ENCODE measurements at places on chromosomes 2 and 18.

- DNase-seq: no peak
Measured at GRCh38 chr2:238928520-238929241, 80.8 kb downstream of the TWIST2 start.

GRCh38 chr2:172285010-172285621 is 142.3 kb upstream of the ITGA6 start:
- DNase-seq: peak; percentile 65

DNA sequence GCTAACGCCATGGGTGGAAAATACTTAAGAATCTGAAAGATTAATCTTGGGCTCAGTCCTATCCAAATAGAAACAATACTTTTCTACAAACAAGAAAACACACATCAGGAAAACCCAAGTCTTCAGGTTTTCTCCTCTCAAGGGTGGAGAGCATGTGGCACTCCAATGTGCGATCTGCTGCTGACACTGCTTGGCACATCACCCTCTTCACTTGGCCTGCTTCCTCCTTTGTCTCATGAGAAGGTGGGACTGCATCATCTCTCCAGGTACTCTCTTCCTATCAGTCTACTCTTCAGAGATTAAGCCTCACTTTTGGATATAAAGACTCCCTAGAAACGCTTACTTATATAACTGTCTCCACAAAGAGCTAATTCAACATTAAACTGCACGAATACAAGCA is 26.4 kb downstream of the HDLBP start:
- DNase-seq: no peak

DNA sequence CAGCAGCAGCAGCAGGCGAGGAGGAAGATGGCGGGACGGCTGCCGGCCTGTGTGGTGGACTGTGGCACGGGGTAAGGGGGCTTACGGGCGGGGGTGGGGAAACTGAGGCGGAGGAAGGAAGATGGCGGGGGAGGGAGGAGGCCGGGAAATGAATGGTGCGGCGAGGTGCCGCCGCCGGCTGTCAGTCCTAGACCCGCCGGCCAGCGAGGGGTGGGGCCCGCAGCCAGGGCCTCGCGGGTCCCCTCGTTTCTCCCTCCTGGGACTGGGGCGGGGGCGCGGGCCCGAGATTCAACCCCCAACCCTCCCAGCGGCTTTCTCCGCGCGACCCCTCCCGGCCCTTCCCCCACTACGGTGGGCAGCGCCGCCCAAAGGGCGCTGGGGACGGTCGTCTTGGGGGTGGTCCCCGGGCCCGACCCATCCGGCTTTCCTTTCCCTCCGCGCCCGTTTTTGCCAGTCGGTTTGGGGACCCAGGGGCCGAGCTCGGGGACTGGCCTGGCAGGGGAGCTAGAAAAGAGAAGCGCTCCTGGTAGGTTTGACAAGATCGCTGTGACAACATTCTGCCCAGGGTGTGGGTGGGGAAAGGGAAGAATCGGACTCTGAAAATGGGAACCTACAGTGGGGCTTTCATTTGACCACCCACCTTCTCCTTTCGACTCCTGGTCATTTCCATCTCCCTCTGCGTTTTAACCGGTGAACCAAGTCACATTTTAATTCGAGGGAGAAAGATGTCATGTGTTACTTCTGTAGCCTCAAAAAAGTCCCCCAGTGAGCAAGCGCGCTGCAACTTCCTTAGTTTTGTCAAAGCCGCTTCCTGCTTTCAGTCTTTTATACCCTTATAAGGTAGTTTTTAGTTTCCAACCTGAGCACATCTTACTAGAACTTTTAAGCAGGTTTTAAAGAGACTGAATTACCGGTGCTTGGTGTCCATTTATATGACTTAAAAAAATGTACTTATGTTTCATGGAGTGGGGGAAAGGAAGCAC is 655 bp downstream of the ACTR3 start:
- peak; percentile 92 for DNase-seq

- no peak for DNase-seq
Measured at GRCh38 chr2:234463626-234464290, 33.1 kb downstream of the ARL4C start.

GRCh38 chr2:169363560-169364150 is 1.3 kb upstream of the LRP2 start:
- DNase-seq: no peak

DNA sequence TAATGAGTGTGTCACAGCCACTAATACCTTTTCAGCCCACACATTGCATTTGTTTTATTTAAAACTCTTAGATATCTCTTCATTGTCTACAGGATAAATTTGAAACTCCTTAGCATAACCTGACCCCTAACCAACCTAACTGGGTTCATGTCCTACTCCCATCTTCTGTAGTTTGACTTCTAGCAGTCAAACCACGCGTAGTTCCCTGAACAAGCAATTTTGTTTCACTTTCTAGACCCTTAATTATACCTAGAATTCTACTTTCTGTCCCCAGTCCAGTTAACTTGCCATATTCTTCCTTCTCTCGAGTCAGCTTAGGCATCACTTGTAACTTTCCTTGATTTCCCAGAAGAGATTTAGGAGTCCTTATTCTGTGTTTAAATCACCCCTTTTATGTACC is 55.1 kb downstream of the RBBP8 start:
- DNase-seq: no peak

DNA sequence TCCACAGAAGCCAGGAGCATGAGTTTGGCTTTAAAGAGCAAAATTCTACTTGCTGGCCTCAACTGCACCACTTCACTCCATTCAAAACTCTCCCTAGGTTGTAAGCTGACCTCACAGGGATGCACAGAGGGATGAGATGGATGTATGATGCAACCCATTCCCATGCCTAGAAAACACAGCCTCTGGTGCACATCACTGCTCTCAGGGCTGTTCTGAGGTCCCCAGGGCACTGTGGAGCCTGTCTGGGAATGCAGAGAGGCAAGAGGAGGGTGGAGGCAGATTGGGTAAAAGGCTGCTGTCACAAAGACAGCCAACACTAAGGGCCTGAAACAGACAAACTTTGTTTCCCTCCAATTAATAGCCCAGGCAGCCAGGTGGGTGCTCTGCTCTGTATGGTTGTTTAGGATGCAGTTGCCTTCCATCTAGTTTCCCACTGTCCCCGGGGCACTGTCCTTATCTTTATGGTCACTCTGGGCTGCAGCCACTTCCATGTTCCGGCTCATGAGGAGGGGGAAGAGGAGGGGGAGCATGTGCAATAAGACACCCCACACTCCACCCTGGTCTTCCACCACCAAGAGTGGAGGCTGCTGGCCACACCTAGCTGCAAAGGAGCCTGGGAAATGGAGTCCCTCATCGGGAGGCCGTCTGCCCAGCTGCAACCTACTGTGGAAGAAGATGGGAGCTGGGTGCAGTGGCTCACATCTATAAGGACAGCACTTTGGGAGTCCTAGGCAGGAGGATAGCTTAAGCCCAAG is 7.0 kb downstream of the GPR45 start:
- no peak for DNase-seq

- DNase-seq: no peak
Measured at GRCh38 chr2:74092275-74092674, 55.4 kb downstream of the BOLA3 start.

- DNase-seq: no peak
Measured at GRCh38 chr2:235195921-235196320, 244.1 kb downstream of the SH3BP4 start.

- DNase-seq: no peak
Measured at GRCh38 chr2:106977717-106978116, 91.8 kb upstream of the ST6GAL2 start.

GRCh38 chr2:150426724-150427123 is 60.7 kb downstream of the RND3 start:
- no peak for DNase-seq

DNA sequence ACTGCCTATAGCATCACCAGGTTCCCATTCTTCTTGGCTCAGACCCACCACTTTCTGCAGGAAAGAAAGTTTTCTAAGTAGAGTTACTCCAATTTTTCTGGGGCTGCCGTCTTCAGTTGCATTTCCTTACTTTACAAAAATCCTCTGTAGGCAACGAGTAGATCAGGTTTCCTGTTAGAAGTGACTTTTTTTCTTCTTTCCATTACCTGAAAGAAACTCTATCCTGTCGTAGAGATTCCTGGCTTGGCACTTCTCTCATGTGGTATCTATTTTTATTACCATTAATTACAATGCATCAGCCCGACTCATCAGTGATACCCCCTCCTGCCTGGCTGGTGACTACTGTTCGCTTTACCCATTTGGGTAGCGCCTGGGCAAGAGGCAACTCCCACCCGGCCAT is 5.6 kb upstream of the SIX2 start:
- no peak for DNase-seq

DNA sequence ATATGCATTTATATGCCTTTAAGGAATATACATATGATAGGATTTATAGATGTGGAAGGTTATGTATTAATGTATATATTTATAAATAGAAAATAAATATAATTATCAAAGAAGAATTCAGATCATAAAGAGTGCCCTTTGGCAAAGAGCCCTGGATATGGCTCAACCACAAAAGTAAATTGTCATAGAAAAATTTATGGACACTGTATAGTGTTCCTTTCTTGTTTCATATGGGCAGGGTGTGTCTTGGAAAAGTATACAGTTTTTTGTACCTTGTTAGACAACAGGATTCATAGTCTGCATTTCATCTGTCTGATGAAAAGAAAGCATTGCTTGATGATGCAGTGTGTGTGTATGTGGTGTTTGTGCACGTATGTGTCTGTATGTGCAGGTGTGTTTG is 2.9 kb downstream of the UGT1A7 start:
- DNase-seq: no peak

- no peak for DNase-seq
Measured at GRCh38 chr2:226793646-226794045, 6.0 kb downstream of the IRS1 start.

- no peak for DNase-seq
Measured at GRCh38 chr2:168230389-168230788, 17.0 kb downstream of the STK39 start.

DNA sequence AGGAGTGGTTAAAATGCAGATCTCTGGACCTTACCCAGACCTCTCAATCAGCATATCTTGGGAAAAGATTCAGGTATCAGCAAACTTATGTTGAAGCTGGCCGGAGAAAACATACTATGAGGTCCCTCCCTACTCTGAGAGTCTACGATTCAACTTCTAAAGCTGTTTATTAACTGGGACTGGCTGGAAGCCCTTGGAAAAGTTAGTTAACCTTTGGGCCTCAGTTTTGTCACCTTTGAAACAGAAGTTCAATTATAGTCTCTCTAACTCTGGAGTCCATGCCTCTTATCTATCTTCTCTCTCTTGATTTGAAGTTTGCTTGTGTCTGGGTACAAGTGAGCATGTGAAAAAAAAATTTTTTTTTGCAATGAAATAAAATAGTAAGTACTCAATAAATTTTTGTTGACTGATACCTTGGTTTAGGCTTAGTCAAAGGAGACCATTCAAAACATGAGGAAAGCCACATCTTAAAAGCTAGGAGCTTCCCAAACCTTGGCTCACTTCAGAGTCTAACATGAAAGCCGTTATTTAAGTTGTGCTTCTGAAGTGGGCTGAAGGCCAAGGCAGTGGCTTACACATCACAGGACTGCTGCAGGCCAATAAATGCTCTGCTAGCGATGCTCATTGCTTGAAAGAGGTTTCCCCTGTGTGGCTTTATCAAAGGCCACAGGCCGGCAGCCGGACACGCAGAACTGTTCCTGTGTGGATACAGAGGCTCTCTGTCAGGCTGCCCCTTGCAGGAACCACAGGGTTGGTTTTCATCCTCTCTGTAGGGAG is 110.6 kb upstream of the FAM136A start:
- DNase-seq: peak; percentile 13

DNA sequence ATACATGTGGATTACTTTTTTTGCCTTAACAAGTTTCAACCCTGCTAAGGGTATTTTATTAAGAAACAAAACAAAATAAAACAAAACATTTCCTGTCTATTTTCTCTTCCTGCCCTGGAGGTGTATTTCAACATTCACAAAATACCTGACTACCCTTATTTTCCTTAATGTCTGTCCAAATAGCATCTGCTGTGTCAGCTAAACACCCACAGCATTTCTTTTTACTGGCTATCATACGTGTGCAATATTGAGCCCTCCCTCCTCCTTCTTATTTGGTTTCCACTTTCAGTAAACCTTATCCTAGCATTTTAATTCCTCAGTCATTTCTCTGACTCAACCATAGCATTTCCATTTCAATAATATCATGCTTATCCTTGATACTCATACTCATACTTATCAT is 1420.0 kb upstream of the ZEB2 start:
- DNase-seq: peak; percentile 46

- peak; percentile 41 for DNase-seq
Measured at GRCh38 chr2:215002500-215002899, 135.9 kb downstream of the ABCA12 start.

GRCh38 chr2:111117598-111118480 is 2.9 kb upstream of the BCL2L11 start:
- peak; percentile 68 for DNase-seq

- DNase-seq: no peak
Measured at GRCh38 chr2:46047290-46047689, 249.9 kb upstream of the EPAS1 start.

DNA sequence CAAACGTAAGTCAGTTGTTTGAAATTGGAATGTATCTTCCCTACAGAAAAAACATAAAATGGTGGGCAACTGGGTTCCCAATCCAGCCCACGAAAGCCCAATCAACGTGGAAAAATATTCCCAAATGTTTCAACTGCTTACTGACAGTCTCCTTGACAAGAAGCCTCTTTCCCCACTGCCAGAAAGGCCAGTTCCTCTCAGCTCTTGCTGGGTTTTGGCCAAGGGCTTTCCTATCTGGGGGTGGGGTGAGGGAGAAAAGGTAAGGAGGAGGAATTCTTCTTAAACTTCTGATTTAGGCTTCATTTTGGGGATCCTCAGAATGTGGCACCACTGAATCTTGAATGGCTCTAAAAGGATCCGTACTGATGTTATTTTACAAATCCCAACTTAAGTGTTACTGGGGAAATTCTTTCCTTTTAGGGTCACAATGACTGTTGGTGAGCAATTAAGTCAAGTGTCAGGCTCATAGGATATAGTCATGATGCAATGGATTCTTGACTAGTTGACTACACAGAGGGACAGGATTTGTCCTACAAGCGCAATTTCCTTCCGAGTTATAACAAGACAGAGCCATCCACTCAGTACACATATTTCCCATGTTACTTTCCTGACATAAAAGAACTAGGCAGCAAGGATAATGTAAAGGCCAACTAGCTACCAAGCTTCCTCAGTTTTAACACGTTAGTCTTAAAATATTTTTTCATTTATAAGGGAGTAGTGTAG is 73.6 kb downstream of the SPRED2 start:
- DNase-seq: no peak

DNA sequence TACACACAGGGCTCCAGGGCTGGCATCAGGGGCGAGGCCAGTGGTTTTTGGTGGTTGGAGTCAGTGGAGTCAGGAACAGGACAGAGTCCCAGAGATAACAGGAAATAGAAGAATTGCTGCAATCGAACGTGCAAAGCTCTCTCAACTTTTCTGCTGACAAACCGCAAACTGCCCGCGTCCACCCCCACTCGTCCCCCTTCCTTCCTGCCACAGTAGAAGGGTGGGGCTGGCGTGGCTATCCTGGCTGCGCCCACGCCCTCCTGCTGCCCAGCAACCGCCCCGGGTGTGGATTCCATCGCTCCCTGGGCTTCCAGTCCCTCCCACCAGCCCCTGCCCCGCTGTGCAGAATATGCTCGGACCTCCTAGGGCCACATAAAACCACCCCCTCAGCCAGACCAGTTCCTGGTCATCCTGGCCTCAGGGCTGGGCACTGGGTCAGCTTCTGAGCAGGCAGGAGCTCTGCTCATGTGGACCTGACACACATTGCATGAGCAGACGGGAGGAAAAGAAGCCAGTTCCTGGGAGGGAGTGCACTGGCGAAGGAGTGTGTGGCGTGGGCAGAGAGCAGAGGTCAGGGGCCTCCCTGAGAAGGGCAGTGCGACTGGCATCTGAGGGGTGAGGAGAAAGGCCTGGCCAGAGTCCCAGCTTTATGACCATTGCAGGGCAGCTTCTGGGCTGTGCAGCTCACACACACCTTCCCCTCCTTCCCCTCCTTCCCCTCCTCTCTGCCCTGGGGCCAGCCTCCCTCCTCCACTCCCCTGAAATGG is 85.4 kb upstream of the ATG16L1 start:
- peak; percentile 90 for DNase-seq

Data from renal cortical epithelial cell (primary cell).